Sigmoid colon (tissue), 7 donors: ENCODE measurements at places on chromosomes 3 and 15. TPM values are rescaled to one million over a fixed set of nuclear protein-coding genes. Genes with fewer than 3 reads are reported as not detected.

The SERPINI2 gene
- polyA plus RNA-seq: not detected

GRCh38 chr3:72306800-72307341 is 521.9 kb upstream of the PROK2 start:
- DNase-seq: no peak
- H3K27ac ChIP-seq: no peak overlapping the region
- H3K4me1 ChIP-seq: no peaks in the 10 kb centered on the region
- no peaks in the 10 kb centered on the region for H3K27me3 ChIP-seq
- H3K36me3 ChIP-seq: no peaks in the 10 kb centered on the region
- no peak overlapping the region for H3K4me3 ChIP-seq

DNA sequence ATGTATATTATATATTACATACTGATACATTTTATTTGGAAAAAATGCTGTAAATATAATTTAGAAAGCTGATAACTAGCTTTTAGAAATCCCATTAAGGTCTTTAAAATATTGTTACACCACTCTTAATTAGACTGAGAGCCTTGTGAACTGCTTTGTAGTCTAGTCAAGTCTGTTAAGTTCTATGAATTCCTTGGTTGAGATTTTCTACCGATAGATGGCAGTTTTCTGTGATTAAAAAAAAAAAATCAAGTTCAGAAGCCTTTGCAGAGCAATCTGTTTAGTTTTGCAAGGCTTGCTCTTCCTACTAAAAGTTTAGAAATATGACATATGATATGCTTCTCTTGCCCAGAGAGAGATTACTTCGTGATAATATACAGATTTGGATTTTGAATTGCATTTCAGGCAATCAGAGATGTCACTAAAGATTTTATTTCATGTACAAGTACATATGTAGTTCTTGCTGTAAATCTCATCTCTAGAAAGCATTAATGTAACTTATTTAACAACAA is 60.4 kb upstream of the SLITRK3 start:
- no peaks in the 10 kb centered on the region for H3K27me3 ChIP-seq
- no peak overlapping the region for H3K4me3 ChIP-seq
- no peaks in the 10 kb centered on the region for H3K36me3 ChIP-seq
- H3K4me1 ChIP-seq: peaks cover 10% of the 10 kb centered on the region

- H3K4me3 ChIP-seq: no peak overlapping the region
- no peaks in the 10 kb centered on the region for H3K27me3 ChIP-seq
- H3K27ac ChIP-seq: no peak overlapping the region
- H3K36me3 ChIP-seq: no peaks in the 10 kb centered on the region
These were observed 65.1 kb upstream of the SAMMSON start for GRCh38 chr3:69934398-69934797.

DNA sequence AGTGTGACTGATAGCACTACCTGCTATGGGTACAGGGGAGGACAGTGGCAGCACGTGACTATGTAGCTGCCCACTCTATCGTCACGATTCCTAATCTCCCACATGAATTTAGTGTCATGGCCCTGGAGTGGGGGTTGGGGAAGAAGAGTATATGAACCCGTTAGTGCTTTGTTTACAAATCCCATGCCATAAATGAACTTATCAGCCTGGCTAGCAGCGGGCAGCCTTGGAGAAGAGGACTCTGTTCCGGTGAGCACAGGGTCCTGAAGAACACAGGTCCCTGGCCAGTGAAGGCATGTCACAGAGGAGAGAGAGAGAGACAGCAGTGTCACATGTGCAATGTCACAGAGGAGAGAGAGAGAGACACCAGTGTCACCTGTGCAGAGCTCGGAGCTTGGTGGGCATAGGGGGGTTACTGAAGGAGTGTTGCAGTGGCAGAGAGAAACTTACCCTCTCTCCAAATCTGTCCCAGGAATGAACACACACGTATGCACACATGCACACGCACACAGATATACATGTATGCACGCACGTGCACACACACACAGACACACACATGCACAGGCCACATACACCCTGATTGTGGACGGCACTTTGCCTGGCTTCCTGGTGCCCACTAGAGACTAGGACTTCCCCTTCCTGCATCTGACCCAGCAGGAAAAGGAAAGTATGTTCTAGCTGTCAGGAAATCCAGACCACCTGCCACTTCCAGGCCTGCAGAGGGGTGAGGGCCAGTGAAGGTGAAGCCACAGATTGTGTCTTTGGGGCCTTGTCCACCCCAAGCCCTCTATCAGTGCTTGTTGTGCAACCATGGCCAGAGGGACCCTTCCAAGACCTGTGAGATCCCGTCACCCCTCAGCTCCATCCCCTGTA is 26.3 kb downstream of the ITGA11 start:
- H3K27me3 ChIP-seq: no peaks in the 10 kb centered on the region
- no peak overlapping the region for H3K27ac ChIP-seq
- H3K4me1 ChIP-seq: no peaks in the 10 kb centered on the region
- no peaks in the 10 kb centered on the region for H3K36me3 ChIP-seq
- no peak for DNase-seq

The CEMIP gene
- under 0.01 TPM for polyA plus RNA-seq
